Hepatic stellate cell (primary cell): ENCODE measurements at places on chromosomes 12 and 14.

- DNase-seq: no peak
Observed at GRCh38 chr14:95125915-95126314, 31.4 kb downstream of the DICER1 start.

- DNase-seq: no peak
Observed at GRCh38 chr14:33811721-33812120, 139.2 kb downstream of the EGLN3 start.

DNA sequence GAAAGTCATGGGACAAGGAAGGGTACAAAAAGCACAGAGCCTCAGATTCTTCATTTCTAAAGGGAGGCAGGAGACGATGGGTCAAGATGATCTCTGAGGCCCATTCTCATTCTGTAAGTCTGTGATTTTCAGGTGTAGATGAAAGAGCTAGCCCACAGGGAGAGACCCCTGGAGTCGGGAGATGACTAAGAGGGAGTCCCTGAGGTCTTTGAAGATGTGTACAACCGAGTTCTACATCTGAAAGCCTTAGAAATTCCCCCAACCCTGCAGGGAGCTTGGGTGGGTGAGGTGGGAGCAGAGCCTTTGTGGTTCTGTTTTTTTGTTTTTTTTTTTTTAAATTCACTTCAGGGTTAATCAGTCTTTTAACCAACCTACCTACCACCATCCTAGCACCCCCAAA lies 3.1 kb downstream of the WNT10B start:
- DNase-seq: no peak

DNA sequence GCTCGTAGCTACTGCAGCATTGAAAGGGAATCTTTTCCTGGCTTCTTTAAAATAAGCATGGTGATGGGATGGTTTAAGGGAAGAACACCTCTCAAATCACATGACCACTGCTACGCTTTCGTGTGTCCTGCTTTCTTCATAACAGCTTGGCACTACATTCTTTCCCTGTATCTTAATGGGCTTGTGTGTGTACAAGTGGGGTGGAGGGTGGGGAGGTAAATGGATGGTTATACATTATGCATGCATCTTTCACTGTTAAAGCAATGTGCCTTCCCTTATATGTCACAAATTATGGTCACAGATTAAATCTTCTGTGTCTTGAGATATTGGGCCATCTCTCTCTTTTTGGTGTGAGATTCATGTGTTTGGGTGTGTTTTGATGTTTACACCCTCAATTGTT lies 169.4 kb upstream of the GARIN2 start:
- no peak for DNase-seq

- DNase-seq: no peak
Observed at GRCh38 chr12:114656906-114657596, 26.9 kb downstream of the TBX3 start.

DNA sequence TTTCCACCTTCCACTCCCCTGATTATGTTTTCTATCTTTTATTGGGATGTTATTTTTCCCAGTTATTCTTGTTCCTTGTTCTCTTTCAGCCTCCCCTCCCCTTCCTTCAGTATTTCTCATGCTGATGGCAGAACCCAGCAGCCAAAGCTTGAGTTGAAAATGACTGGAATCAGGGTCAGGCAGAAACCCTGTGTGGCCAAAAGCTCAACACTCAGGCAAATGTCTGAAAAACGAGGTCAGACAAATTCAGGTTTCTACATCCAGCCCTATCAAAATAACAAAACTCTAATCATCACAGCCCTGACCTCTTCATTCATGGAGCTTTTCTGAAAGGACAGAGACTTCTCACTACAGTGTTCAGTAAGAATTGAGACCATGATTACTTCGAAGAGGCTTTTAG lies 134.6 kb downstream of the PTPRR start:
- no peak for DNase-seq

DNA sequence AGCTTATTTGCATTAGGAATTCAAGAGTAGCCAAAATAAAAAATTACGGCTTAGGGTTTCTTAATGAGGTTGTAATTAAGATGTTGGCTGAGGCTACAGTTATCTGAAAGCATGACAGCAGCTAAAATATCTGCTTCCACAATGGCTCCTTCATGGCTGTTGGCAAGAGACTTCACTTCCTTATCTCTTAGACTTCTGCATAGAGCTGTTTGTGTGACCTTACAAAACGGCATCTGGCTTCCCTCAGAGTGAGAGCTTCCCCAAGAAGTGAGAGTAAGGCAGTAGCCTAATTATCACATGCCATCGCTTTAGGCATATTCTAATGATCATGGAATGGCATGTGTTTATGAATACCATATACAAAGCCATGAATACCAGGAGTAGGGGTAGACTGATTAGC lies 57.6 kb downstream of the CCDC59 start:
- DNase-seq: no peak

GRCh38 chr12:120822832-120823503 lies 81.2 kb downstream of the SPPL3 start:
- no peak for DNase-seq

DNA sequence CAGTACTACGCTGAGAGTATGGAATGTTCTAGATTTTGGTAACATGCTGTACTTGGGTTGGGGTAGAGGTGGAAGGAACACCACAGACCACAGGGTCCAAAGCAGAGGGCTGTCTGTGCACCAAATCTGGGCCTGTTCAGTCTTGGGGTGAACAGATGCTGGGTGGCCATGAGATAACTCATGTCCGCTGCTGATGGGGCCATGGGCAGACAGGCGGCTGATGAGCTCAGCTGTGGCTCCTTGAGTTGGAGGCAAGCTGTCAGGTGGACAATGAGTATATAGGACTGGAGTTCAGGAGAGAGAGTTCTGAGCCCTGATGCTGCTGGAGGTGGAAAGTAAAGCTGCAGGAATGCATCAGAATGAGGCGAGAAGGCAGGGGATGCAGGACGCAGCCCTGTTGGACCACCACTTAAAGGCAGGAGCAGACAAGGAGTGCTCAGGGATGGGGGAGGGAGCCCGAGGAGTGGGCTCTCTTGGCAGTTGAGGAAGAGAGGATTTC lies 6.2 kb downstream of the SMIM41 start:
- DNase-seq: no peak

- DNase-seq: no peak
Observed at GRCh38 chr12:94416613-94417012, 43.1 kb downstream of the CEP83 start.
